ENCODE measurements at places on chromosomes 4 and X.

DNA sequence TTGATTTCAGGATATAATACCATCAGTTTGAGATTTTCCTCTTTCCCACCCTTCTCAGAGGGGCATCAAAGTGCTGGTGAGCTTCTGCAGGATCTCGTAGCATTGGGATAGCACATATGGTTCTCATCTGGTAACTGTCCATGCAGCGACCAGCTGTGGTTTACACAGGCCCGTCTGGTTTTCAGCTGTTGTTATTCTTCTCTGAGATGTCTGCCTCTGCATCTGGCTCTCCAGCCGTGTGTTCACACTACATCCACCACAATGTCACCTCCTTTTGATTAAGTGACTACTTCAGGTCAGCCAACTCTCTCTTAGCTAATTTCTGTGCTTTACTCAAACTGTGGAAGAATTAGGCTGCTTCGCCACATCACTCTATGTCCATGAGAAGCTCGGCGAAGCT lies 676.7 kb upstream of the TENM3 start:
- DNase-seq = no peak

GRCh38 chr4:81460191-81460701 lies 11.5 kb downstream of the RASGEF1B start:
- DNase-seq = no peak

- no peak for DNase-seq
These were observed 16.4 kb upstream of the SLC4A4 start for GRCh38 chr4:71322425-71322824.

- DNase-seq = no peak
These were observed 14.1 kb downstream of the CD99 start for GRCh38 chrX:2705046-2705832.

DNA sequence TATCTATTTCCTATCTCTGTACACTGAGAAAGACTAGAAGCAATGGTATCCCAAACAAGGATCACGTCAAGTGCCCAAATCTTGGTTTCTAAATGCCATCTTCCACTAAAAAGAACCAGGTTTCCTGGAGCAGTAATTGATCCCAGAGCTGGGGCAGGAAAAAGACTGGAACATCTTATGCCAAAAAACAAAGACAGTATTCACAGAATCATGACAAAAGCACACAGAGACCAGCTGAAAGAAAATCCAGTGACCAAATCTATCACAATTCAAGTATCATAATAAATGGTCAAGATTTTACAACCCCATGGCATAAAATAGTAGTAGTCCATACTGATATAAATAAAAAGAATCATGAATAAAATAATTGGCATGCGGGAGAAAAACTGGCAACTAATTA lies 44.9 kb downstream of the CENPC start:
- no peak for DNase-seq

DNA sequence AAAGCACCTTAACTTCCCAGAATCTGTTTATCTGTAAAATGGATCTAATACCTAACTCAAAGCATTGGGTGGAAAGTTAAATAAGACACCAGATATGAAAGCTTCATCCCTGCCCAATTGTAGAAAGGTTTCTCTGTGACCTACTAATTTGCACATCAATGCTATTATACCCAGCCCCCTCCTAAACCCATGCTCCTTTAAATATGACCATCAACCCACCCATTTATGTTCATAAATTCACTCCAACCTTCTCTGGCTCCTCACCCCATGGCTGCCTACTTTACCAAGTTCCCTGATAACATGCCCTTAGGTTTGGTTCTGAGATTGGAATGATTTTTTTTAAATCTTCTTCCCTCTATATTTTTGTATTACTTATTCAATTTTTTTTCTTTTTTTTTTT lies 1.9 kb downstream of the LYAR start:
- DNase-seq = no peak

- no peak for DNase-seq
These were observed 16.9 kb upstream of the MED28 start for GRCh38 chr4:17597517-17597916.

- DNase-seq = no peak
These were observed 17.8 kb downstream of the GAB3 start for GRCh38 chrX:154733066-154733425.

GRCh38 chr4:88674979-88675378 lies 22.6 kb downstream of the NAP1L5 start:
- DNase-seq = no peak

DNA sequence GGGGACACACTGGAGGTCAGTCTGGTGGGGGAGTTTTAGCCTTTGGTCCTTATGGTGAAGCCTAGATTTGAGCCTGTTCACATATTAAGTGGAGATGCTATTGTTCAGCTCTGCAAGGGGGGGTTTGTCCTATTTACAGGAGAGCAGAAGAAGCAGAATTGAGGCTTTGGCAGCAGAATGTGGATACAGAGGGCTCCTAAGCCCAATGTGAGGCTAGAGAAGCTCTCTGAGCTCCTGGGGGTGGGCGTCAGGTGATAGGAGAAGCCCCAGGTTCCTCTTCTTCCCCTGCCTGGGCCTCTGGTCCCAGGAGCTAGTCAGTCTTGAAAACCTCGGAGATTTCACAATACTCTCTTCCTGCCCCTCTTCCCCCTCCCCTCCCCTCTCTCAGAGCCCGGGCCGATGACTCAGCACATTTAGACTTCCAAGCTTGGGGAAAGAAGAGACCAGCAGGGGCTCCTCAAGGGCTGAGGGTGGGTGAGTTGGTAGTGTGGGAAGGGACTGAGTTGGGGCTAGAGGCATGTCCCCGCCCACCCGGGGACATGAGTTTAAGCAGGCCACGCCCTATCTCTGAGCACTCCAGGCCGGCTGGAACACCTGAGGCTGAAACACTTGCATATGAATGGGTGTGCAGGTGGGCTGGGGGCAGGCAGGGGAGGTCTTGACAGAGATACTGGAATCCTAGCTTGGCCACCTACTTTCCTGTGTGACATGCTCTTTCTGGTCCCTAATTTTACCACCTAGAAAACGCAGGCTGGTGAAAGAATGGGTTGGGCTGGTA lies 3.4 kb downstream of the TFE3 start:
- no peak for DNase-seq

DNA sequence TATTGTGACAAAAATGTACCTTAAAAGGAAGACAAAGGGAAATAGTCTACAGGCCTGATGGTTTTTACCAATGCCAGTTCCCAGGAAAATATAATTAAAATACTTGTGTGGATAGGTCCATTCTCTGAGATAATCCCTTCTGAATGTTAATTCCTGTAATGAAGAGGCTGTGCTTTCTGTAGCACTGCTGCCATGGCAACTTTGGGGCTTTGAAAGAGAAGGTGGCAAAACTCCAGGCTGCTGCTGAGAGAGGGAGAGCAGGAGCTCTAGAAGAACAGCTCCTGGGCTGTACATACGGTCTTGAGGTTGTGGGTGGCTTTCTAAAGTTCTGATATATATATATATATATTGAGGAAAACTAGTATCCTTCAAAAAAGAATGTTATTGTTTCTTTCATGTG lies 125.4 kb downstream of the PDLIM5 start:
- no peak for DNase-seq

GRCh38 chrX:63488546-63489373 lies 137.6 kb upstream of the SPIN4 start:
- no peak for DNase-seq

- peak; percentile 51 for DNase-seq
These were observed 10.0 kb upstream of the ASMTL start for GRCh38 chrX:1462596-1463251.

- DNase-seq = no peak
These were observed 4.8 kb downstream of the SLC49A3 start for GRCh38 chr4:683982-684622.

GRCh38 chr4:112857461-112857860 lies 192.0 kb upstream of the ANK2 start:
- DNase-seq = no peak

Measured in activated CD8-positive, alpha-beta memory T cell treated with anti-CD3 and anti-CD28 coated beads for 1 hour (primary cell).